ENCODE measurements at places on chromosomes 3 and 15.

- no peak for DNase-seq
These were observed 414.5 kb upstream of the ARHGEF26 start for GRCh38 chr3:153706706-153707105.

- DNase-seq = no peak
These were observed 5.6 kb upstream of the ZNF80 start for GRCh38 chr3:114242947-114243346.

GRCh38 chr3:83928391-83928790, 1030.4 kb upstream of the CADM2 start:
- no peak for DNase-seq

DNA sequence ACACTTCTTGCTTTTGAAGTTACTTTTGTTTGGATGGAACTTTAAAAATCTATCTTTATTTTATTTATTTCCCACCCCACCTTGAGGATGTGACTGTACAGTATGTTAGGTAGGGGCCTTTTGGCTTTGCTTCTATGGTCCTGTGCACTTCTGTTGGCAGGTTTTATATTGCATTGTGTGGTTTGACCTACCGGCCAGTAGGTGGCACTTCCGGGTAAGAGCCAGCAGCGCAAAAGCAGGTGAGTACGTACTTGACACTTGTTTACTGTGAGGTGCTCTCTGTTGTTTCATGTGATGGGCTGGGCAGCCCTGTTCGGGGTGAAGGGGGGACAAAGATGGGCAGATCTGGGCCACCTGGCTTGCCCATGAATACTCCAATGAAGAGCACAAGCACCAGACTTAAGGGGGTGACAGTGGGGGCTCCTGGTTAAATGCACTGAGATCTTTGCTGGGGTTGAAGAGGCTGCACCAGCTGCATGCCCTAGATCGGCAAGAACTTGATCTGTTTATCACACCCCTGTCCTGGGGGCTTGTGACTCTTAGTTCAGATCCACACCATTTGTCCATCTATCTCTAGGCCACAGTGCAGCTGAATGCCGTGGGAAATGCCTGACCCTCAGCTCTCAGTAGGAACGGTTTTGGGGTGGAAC, 131.6 kb downstream of the NLGN1 start:
- no peak for DNase-seq

- no peak for DNase-seq
These were observed 704.8 kb upstream of the CFAP20DC start for GRCh38 chr3:59754456-59755129.

DNA sequence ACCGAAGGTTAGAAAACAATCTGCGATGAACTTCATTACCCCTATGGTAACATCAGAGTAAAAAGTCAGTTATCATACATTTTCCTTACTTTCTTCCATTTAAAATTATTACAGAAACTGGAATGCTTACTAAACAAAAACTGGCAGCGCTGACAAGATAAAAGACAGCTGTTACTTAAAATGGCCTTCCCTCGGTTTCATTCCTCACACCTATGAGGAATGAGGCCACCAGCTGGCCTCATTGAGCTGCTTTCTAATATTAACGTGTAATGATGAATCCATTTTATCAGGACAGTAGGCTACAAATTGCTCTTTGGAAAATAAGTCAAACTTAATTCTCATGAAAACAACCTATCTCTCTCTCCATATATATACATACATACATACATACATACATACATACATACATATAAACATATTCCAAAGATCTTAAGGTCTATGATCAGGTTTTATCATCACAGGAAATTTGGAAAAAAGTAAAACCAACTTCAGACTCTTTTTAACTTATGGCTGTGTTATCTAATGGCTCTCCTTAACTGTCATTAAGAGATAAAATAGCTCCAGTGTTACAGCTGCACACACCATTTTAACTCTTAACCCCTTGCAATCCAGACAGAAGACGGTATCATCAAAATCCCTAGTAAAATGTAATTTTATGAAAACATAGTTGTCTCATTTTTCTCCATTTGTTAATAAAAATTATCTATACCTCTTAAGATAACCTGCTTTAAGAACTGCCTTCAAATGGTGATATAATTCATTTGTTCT, 5.2 kb downstream of the CCNL1 start:
- no peak for DNase-seq
